ENCODE measurements at places on chromosomes 4 and X. TPM values are rescaled to one million over a fixed set of nuclear protein-coding genes. Genes with fewer than 3 reads are reported as not detected.

DNA sequence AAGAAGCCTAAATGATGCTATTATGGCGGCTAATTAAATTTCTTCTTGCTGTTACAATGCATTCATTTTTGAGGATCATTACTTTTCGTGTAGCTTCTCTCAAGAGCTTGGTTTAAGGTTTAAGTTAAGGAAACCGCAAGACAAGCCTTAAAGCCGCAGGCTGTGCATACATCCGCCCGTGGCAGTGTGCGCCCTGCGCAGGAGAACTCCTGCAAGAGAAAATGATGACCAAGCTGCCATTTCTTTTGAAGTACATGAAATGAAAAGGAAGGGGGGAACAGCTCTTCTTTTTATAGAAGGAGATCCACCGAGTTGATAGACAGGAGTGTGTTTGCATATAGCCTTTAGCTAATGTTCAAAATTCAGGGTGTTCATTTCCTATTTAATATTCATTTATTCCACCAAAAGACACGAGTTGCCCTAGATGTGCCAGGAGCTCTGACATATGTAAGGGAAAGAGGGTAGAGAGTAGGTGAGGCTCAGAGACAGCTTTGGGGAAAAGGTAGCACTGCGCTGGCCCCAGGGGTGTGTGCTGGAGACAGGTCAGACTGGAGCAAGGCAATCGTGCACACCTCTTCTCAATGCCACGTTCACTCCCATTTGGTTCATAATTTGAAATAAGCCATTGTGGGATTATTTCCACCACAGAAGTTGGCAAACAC lies 112.1 kb upstream of the LDB2 start:
- DNase-seq: no peak

DNA sequence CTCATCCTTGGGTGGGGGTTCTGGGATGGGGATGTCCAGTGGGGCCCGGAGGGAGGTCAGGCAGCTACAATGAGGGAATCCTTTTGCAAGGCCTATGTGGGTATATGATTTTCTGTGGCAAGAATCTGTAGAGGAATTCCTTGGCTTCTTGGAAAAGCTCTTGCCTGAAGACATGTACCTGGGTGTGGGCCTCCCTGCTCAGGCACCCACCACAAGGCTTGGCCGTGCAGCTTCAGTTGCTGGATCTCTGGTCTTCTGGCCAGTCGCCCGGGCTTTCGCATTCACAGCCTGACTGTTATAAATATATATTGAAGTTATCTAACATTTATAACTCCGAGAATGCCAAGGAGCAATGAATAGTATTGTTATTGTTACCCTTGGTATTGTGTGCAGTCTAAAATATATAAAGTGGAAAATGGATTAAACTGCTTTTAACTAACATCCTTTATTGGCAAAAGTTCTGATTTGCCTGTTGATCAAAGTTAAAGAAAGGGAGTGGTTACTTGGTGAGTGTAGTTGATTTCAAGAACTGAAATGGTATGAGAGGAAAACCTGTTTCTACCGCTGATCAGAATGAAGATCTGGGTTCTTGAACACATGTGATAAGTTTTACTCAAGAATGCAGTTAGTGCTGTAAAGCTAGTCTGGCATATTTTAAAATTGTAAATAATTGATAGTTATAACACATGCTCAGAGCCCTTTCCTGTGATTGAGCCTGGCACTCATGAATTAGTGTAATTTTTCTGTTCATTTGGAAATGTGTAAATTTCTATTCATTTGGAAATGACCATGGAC lies 36.0 kb downstream of the PTTG2 start:
- no peak for DNase-seq

DNA sequence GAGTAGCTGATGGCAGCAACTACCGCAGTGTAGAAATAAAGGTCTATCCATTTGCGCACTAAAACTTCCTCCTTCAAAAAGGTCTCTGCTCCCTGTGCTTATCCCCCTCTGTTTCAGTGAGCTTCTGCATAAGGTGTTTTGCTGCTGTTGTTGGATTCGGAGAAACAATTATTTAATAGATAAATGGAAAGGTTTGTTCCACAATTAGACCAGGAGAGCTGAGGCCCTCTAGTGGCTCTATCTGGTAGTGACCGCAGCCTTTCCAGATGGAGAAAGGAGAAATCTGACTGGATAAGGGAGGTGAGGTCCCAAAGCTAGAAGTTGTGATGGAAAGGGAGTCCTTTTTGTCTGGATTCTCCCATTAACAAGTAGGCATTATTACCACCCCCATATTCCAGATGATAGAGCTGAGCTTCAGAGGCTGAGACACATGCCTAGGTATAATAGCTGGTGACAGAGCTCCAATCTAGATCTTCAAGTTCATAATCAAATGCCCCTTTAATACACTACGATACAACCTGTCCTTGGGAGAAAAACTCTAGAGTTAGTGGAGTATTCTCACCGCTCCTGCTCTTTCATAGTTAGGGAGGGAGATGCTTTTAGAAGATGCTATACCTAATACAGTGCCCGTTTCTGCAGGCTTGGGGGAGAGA lies 5.1 kb upstream of the GABRQ start:
- DNase-seq: peak; percentile 11

The TKTL1 gene
- not detected for total RNA-seq

GRCh38 chrX:53287493-53288138 lies 6.2 kb upstream of the IQSEC2 start:
- peak; percentile 15 for DNase-seq

The TMEM35A gene
- not detected for total RNA-seq

The BMP3 gene
- total RNA-seq: not detected

The ATP1B4 gene
- total RNA-seq: 0.10 TPM

- no peak for DNase-seq
These were observed 5.4 kb upstream of the ADGRG2 start for GRCh38 chrX:19127649-19128168.

GRCh38 chr4:26275281-26275680 lies 45.5 kb upstream of the RBPJ start:
- no peak for DNase-seq

The GPR50 gene
- total RNA-seq: not detected

The FAM236C gene
- total RNA-seq: not detected

The DCAF12L1 gene
- not detected for total RNA-seq

The PAK3 gene
- total RNA-seq: 0.13 TPM

The ETDB gene
- total RNA-seq: not detected

GRCh38 chr4:112927544-112927943 lies 121.9 kb upstream of the ANK2 start:
- DNase-seq: no peak

- no peak for DNase-seq
These were observed 12.7 kb upstream of the UBA6 start for GRCh38 chr4:67713529-67714247.

- DNase-seq: no peak
These were observed 47.0 kb upstream of the NKAP start for GRCh38 chrX:119990556-119991004.

- no peak for DNase-seq
These were observed 194.0 kb upstream of the CASK start for GRCh38 chrX:42117318-42117717.

DNA sequence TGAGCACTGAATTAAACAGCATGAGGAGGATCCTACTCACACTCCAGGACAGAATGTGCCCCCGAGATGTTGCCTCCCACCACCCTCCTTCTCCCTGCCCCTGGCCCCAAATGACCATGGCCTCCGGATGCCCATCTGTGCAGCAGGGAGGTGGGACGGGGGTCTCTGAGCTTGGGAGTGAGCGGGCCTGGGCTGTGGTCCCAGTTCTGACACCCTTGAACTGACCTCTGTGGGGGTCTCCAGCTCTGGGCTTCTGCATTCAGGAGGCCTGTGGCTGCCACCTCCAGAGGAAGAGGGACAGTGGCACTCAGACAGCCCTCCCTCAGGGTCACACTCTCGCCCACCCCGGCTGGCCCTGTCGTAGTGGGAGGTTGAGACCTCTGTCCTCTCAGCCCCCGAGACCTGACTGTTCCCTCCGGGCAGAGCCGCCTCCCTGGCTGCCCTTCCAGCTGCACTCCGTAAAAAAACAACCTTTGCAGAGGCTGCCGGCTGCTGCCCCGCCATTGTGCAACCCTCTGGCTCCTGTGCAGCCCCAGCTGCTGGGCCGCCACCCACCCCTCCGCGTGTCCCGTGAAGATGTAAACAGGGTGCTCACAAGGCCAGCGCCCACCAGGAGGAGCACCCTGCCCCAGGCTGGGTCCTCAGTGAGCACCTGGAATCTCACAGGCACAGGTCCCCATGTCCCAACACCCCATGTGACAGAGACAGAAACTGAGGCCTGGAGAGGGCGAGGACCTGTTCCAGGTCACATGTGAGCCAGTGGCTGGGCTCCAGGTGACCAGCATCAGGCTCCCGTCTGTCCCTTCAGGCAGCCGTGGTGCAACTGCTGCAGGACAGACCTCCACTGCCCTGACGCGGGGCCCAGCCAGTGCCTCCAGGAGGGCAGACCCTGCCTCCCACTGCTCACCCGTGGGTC lies 39.6 kb downstream of the HTRA3 start:
- no peak for DNase-seq

GRCh38 chrX:85988353-85988752 lies 59.0 kb downstream of the CHM start:
- DNase-seq: no peak

The SLC6A14 gene
- total RNA-seq: 0.21 TPM

The SATL1 gene
- total RNA-seq: not detected

DNA sequence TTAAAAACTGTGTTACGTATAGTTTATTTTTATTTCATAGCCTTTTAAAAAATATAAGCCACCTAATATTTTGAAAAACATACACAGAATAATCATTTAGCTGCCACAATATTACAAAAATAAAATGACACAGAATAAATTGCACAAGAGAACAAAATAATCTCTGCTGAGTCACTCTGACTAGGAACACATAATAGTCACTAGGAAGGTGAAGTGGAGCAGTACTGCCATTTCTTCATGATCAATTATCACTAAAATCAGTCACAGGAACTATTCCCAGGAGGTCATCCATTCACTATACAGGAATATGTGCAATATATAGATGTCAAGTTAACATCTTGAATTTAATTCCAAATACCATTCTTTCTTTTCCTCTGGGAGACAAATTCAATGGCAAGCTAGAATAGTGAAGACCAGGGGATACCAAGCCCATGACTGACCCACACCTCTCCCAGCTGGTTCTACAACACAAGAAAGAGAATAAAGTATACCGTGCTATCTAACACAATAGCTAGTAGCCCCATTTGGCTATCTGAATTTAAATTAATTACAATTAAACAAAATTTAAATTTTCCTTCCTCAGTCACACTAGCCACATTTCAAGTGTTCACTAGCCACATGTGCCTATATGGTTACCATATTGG lies 5.9 kb downstream of the SMIM43 start:
- DNase-seq: no peak

The SLC25A6 gene
- total RNA-seq: 518 TPM

The ADH1B gene
- total RNA-seq: 1.1 TPM

The SPIN4 gene
- total RNA-seq: 1.1 TPM

- no peak for DNase-seq
These were observed 120.5 kb downstream of the ENPP6 start for GRCh38 chr4:184097241-184097605.

- no peak for DNase-seq
These were observed 19.6 kb downstream of the NSDHL start for GRCh38 chrX:152850465-152850864.

GRCh38 chr4:151811403-151811802 lies 50.6 kb upstream of the GATB start:
- no peak for DNase-seq

DNA sequence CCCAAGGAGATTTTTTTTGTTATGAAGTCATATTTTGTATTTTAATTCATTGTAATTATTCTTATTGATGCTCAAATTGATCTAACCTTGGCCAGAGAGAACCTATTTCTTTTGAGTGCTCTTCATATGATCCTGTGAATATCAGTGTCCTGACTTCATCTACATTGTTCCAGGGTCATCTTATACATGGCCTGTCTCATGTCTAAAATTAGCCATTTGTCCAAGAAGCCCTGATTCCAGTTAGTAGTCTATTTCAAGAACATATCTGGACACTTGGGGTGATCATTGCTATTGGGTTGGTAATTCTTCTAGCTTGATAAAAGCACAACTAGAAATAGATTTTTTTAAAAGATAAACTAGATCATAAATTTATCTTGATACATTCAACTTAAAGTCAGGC lies 266.2 kb downstream of the SPRY1 start:
- DNase-seq: no peak

GRCh38 chrX:33133320-33133719 lies 78.0 kb downstream of the DMD start:
- no peak for DNase-seq

- no peak for DNase-seq
These were observed 216.0 kb downstream of the PTTG2 start for GRCh38 chr4:38176165-38176564.

DNA sequence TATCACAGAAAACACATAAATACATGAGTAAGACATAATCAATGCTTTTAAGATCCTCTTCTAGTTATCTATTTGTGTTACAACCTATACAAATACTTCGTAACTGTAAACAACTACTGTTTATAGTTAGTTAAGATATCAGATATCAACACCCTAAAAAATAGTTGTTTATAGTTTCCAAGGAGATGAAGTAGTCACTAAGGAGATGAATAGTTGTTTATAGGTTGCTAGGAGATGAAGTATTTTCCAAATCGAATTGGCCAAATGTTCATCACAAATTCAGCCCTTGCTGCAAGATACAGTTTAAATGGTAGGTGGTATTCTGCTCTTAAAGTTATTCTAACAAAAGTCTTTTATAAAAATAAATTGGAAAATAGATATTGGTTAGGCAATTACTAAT lies 618.2 kb upstream of the PCDH10 start:
- no peak for DNase-seq

GRCh38 chr4:31908261-31908660 lies 1188.1 kb downstream of the PCDH7 start:
- DNase-seq: no peak

DNA sequence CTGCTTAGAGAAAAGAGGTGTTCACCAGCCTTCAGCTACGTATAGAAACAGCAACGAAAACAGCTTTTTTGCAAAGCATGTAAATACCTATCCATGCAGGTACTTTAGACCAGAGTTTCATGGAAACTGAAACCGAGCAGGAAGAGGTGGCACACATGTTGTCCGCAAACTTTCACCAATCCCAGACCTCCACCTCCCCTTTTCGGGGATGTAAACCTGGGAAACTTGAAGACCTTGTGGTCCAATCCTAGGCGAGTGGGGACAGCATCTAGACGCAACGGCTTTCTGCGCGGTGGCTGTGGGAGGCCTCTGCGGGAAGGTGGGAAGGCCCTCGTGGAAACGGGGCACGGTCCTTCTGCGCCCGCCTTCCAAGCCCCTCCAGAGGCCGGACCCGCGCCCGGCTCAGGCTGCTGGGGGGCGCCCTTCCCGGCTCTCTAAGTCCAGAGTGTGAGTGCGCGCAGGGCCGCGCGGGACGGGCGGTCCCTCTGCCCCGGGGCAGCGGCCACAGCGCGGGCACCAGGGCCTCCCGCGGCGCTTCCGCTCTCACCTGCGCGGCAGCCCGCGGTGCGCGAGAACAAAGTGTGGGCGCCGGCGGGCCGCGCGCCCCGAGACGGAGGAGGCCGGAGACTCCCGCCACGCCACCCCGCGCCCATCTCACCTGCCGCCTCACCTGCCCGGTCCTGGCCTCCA lies 830 bp upstream of the SHROOM2 start:
- no peak for DNase-seq

DNA sequence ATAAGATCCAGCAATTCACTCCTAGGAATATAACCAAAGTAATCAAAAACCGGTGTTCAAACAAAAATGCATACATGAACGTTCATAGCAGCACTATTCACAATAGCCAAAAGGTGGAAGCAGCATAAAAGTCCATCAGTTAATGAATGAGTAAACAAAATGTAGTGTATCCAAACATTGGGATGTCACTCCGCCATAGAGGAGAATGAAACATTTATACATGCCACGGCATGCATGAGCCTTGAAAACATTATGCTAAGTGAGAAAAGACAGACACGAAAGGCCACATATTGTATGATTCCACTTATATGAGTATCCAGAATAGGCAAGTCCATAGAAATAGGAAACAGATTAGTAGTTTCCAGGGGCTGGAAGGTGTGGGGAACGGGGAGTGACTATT lies 11.0 kb upstream of the PDLIM3 start:
- no peak for DNase-seq

All from activated T-cell treated with anti-CD3 and anti-CD28 coated beads, Interleukin-2, amount 50 U/mL, for 4 hours (primary cell).